ENCODE measurements at places on chromosomes 16 and 17. TPM values are rescaled to one million over a fixed set of nuclear protein-coding genes. Genes with fewer than 3 reads are reported as not detected.

Gene GRAP
- total RNA-seq = 0.58 TPM

Gene CHST5
- total RNA-seq = not detected

Gene CDC6
- 3.7 TPM for total RNA-seq

Gene PIPOX
- 5.1 TPM for total RNA-seq

Gene EPX
- not detected for total RNA-seq

Gene HSD11B2
- not detected for total RNA-seq

Gene PRRT2
- total RNA-seq = 0.58 TPM

Gene PMFBP1
- total RNA-seq = not detected

Gene PPM1E
- under 0.01 TPM for total RNA-seq

Gene NOD2
- 0.28 TPM for total RNA-seq

Gene CDK5R1
- total RNA-seq = 2.1 TPM

Gene NTN3
- 0.19 TPM for total RNA-seq

Gene HSD17B2
- total RNA-seq = 0.38 TPM

Gene PSMD7
- 78.9 TPM for total RNA-seq
